ENCODE measurements at places on chromosomes 5 and 9.
A peak's percentile ranks its signal among the peaks of the same experiment; 100 is the strongest.

- DNase-seq, result no peak
These were observed 59.4 kb upstream of the SIMC1 start for GRCh38 chr5:176178789-176179188.

GRCh38 chr9:26786564-26786963, 106.0 kb downstream of the CAAP1 start:
- DNase-seq, result no peak

- DNase-seq, result peak; percentile 40
These were observed 58.1 kb downstream of the OXCT1 start for GRCh38 chr5:41812156-41812555.

- DNase-seq, result no peak
These were observed 313.9 kb upstream of the TRPC7 start for GRCh38 chr5:136679233-136679632.

DNA sequence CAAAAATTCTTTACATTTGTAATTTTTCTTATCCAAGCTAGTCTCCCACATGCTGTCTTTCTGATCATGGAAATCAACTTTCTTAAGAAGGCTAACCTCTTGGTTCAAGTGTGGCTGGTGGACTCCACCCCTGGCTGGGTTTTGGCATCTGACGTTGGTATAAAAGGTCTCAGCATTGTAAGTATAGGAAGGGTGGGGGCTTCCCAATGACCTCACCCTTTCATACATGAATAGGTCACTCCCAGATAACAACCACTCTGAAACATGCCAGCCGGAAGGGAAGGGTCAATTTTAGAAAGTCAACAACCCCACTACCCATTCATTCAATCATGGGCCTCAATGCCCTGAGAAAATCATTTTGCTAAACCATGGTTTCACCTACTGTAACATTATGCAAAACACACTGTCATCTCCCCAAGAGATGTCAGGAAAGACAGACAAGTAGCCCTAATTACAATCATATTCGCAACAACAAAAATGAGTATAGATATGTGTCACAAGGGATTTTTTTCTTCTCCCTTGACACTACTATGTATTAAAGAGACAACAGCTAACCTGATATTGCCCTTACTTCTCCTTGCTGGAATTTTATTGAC, 31.9 kb upstream of the PCSK5 start:
- no peak for DNase-seq

GRCh38 chr9:137077758-137078693, 709 bp downstream of the UAP1L1 start:
- DNase-seq, result no peak

DNA sequence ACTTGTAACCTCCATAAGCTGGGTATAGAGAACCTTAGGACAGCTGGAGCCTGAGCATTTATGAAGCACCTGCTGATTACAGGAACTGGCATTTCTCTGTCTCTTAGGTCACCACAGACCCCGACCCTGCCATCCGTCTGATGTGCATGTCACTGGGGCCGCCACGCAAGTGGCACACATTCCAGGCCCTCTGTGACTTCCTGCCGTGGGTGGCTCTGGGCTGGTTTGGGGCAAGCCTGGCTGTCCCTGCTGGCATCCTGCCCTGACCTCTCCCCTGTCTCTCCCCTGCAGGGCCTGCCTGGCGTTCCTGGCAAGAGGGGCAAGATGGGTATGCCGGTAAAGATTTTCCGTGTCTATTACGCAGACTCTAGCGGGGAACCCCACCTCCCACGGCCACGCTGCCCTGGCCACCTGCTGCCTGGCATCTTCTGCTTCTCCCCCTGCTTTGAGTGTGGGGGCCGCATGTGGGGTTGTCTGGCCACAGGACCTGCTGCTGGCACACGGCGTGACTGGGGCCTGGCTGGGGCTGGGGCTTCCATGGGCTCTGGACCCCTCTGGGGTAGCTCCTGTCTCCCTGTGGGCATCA, 55.4 kb downstream of the COL27A1 start:
- DNase-seq, result no peak

DNA sequence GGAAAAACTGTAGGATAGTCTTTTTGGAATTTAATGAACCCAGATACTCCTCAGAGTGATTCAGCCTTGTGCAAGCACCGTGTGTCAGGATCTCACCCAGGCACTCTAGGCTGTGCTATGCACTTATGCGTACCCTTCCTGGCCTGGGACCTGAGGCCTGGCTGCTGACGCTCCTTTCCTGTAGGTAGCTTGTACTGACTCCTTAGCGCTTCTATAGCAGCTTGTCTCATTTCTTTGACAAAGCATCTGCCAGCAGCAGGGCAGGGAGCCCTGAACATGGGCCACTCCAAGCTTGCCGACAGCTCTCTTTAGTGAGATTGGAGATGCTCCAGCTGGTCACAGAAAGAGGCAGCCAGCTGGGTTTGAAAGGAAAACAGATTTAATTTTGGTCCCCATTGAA, 147.3 kb downstream of the SGCD start:
- DNase-seq, result no peak

All from inflammatory macrophage treated with lipopolysaccharide for 4 hours (primary cell).